ENCODE measurements at places on chromosomes 6 and 20. TPM values are rescaled to one million over a fixed set of nuclear protein-coding genes. Genes with fewer than 3 reads are reported as not detected.

GRCh38 chr6:4134841-4135664 is at the start of gene ECI2:
Gene ECI2, minus strand, starts transcription at chr6:4135575. Its CDS starts 15 bp downstream, at chr6:4135560.
- peak within 1 kb of the TSS; percentile 90 for H3K27ac ChIP-seq
- peak within 1 kb of the TSS; percentile 91 for H3K4me3 ChIP-seq
- DNase-seq: peak; percentile 48
- peaks cover 31% of the 10 kb centered on the region for H3K4me1 ChIP-seq

FABP7 gene
- not detected for total RNA-seq

- peak overlapping the region; percentile 78 for H3K27ac ChIP-seq
- H3K4me3 ChIP-seq: peak overlapping the region; percentile 68
- H3K36me3 ChIP-seq: no peaks in the 10 kb centered on the region
- H3K4me1 ChIP-seq: peaks cover 68% of the 10 kb centered on the region
- DNase-seq: peak; percentile 84
These were observed 64.4 kb downstream of the SNAP25 start for GRCh38 chr20:10282979-10283456.

DNA sequence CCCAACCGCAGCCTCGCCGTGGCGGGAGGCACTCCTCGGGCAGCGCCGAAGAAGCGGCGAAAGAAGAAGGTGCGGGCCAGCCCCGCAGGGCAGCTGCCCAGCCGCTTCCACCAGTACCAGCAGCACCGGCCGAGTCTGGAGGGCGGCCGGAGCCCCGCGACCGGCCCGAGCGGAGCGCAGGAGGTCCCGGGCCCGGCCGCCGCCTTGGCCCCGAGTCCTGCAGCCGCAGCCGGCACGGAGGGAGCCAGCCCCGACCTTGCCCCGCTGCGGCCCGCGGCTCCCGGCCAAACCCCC is 525 bp downstream of the PNRC1 start:
- H3K27ac ChIP-seq: peak overlapping the region; percentile 93
- H3K4me1 ChIP-seq: peaks cover 27% of the 10 kb centered on the region
- peak overlapping the region; percentile 98 for H3K4me3 ChIP-seq
- no peak for DNase-seq
- H3K36me3 ChIP-seq: peaks cover 30% of the 10 kb centered on the region

LY6G6C gene
- not detected for total RNA-seq

- no peaks in the 10 kb centered on the region for H3K27me3 ChIP-seq
- H3K4me1 ChIP-seq: peaks cover 68% of the 10 kb centered on the region
- H3K4me3 ChIP-seq: peak overlapping the region; percentile 88
- DNase-seq: peak; percentile 52
- no peaks in the 10 kb centered on the region for H3K36me3 ChIP-seq
These were observed 58.5 kb upstream of the CEP85L start for GRCh38 chr6:118709859-118710350.

DNA sequence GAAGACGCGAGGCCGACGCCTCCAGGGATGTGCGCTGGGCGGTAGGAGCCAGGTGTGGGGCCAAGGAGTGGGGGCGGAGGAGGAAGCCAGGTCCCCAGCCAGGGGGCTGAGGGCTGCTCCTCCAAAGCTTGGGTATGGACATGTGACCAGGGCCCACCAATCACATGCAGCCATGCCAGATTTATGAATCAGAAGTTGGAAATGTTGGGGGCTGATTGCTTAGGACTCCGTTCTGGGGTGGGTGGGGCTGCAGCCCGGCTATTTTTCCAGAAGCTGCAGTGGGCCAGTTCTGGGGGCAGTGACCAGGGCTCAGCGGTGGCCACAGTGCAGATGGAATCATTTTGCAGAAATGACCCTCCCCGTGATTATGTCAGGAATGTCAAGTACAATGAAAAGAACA is 96.0 kb downstream of the CEBPB start:
- DNase-seq: peak; percentile 82
- H3K27me3 ChIP-seq: peaks cover 2% of the 10 kb centered on the region
- peak overlapping the region; percentile 72 for H3K4me3 ChIP-seq
- H3K4me1 ChIP-seq: peaks cover 63% of the 10 kb centered on the region

PROKR2 gene
- not detected for total RNA-seq

DNA sequence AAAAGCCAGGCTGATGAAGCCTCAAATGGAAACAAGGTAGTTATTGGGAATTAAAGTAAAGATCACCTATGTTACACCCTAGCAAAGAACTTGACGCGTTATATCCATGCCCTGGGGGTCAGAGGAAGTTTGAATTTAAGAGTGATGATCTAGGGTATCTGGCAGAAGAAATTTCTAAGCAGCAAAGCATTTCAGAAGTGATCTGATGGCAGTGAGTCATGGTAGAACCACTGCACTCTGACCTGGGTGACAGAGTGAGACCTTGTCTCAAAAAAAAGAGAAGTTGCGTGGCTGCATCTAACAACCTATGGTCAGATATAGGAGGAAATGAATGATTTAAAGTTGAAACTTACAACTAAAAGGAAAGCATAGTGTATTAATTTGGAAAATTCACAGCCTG is 45.2 kb downstream of the SCP2D1 start:
- no peaks in the 10 kb centered on the region for H3K27me3 ChIP-seq
- H3K36me3 ChIP-seq: no peaks in the 10 kb centered on the region
- DNase-seq: no peak

DNA sequence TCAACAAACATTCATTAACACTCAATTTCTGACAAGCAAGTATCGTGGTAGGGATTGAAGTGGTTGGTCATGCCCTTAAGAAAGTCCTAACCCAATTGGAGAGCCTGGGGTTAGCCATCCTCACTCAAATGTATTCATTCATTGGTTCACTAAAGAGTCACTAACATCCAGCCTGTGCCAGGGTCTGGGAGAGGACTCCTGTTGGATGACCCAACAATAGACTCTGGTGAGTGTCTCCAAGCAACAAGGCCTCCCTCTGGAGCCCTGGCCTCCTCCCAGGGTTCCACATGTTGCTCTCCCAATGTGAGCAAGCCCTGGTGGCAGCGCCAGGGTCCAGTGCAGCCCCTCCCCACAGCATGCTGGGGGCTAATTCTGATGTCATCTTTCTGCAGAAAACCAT is at the start of gene BPIFA3:
BPIFA3 (plus strand) TSS at position 301 of the 400 bp plus-strand sequence. CDS start 185 bp downstream, outside the sequence.
- peaks cover 31% of the 10 kb centered on the region for H3K27me3 ChIP-seq
- no peaks in the 10 kb centered on the region for H3K36me3 ChIP-seq
- H3K4me3 ChIP-seq: no peak within 1 kb of the TSS
- DNase-seq: no peak

TRIM15 gene
- not detected for total RNA-seq

- peaks cover 32% of the 10 kb centered on the region for H3K36me3 ChIP-seq
- peaks cover 17% of the 10 kb centered on the region for H3K4me1 ChIP-seq
- no peak for DNase-seq
These were observed 339.3 kb downstream of the ZFAND3 start for GRCh38 chr6:38158762-38159350.

POM121L2 gene
- not detected for total RNA-seq

DNA sequence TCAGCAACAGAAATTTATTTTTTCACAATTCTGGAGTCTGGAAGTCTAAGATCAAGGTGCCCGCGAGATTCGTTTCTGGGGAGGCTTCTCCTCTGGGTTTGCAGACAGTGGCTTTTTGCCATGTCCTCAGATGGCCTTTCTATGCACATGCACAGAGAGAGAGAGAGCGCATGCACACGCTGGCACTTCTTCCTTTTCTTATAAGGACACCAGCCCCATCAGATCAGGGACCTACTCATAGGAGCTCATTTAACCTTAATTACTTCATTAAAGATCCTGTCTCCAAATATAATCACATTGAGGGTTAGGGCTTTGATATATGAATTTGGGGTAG is 260.7 kb upstream of the PLCB4 start:
- no peak for DNase-seq
- no peak overlapping the region for H3K4me3 ChIP-seq
- H3K27me3 ChIP-seq: no peaks in the 10 kb centered on the region

- H3K27ac ChIP-seq: no peak overlapping the region
- peaks cover 6% of the 10 kb centered on the region for H3K27me3 ChIP-seq
- no peak for DNase-seq
- H3K4me3 ChIP-seq: no peak overlapping the region
These were observed 118.3 kb downstream of the PSMB1 start for GRCh38 chr6:170434821-170435155.

ADIG gene
- not detected for total RNA-seq

- H3K4me1 ChIP-seq: peaks cover 18% of the 10 kb centered on the region
- H3K36me3 ChIP-seq: 0 out of 2 replicates have a peak, but pooled peaks cover 4% of the 10 kb centered on the region
- H3K4me3 ChIP-seq: peak overlapping the region; percentile 72
- no peak for DNase-seq
- no peak overlapping the region for H3K27ac ChIP-seq
- H3K27me3 ChIP-seq: no peaks in the 10 kb centered on the region
These were observed 101.1 kb downstream of the SMLR1 start for GRCh38 chr6:130928158-130928912.

- DNase-seq: no peak
- H3K27me3 ChIP-seq: no peaks in the 10 kb centered on the region
- peak overlapping the region; percentile 99 for H3K4me3 ChIP-seq
- peaks cover 13% of the 10 kb centered on the region for H3K36me3 ChIP-seq
- peak overlapping the region; percentile 84 for H3K27ac ChIP-seq
- peaks cover 20% of the 10 kb centered on the region for H3K4me1 ChIP-seq
These were observed 434 bp downstream of the ZKSCAN4 start for GRCh38 chr6:28251661-28252008.

DNA sequence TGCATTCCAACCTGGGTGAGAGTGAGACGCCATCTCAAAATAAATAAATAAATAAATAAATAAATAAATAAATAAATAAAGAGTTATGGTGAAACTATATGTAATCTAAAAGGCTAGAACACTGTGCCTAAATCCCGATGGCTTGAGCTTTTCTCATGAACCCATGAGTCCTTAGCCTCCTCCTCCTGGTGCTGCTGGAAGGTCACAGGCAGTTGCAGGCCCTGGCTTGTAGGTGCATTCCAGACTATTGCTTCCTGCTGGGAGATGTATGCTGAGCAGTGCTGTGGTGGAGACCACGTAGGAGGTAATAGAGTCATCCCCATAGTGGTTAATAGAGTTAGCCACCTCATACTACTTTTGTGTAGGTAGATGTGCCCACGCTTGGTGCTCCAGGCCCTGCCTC is 12.5 kb downstream of the PTK7 start:
- H3K27me3 ChIP-seq: no peaks in the 10 kb centered on the region
- no peak overlapping the region for H3K27ac ChIP-seq
- no peak for DNase-seq

PNLDC1 gene
- not detected for total RNA-seq

GRCh38 chr6:34057191-34057590 is 88.7 kb downstream of the GRM4 start:
- no peaks in the 10 kb centered on the region for H3K4me1 ChIP-seq
- H3K27ac ChIP-seq: no peak overlapping the region
- H3K4me3 ChIP-seq: no peak overlapping the region
- DNase-seq: no peak

All from HFFc6 (cell line).